Myocyte (in vitro differentiated cells): ENCODE measurements at places on chromosomes 12 and 14. TPM values are rescaled to one million over a fixed set of nuclear protein-coding genes. Genes with fewer than 3 reads are reported as not detected.

Gene NEUROD4
- not detected in 2 replicates for total RNA-seq

Gene GLIPR1L1
- total RNA-seq = not detected in 2 replicates

Gene TAS2R9
- total RNA-seq = not detected in 2 replicates

Gene CAND1
- 86.0 and 124 TPM in 2 replicates for total RNA-seq

Gene HHIPL1
- 0.32 and 0.36 TPM in 2 replicates for total RNA-seq

Gene SLC5A8
- total RNA-seq = not detected in 2 replicates

Gene MRPS35
- total RNA-seq = 68.7 and 79.4 TPM in 2 replicates

Gene TSHR
- total RNA-seq = not detected in 2 replicates

Gene KRT81
- total RNA-seq = 0.08 TPM in 1 of 2 replicates, not detected in the other

Gene CLEC1B
- not detected in 2 replicates for total RNA-seq

GRCh38 chr12:54159140-54159539 is 29.6 kb downstream of the SMUG1 start:
- DNase-seq = peak; percentile 33

GRCh38 chr14:52042371-52043289 is 26.2 kb downstream of the NID2 start:
- DNase-seq = no peak

DNA sequence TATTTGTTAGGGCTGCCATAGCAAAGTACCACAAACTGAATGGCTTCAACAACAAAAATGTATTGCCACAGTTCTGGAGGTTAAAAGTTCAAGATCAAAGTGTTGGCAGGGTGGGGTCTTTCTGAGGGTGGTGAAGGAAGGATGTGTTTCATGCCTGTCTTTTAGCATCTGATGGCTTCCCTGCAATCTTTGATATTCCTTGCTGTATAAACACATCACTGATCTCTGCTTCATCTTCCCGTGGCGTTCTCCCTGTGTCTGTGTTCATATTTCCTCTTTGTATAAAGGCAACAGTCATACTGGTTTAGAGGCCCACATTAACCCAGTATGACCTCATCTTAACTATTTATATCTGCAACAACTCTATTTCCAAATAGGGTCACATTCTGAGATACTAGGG is 167.5 kb downstream of the BTG1 start:
- DNase-seq = peak; percentile 48

DNA sequence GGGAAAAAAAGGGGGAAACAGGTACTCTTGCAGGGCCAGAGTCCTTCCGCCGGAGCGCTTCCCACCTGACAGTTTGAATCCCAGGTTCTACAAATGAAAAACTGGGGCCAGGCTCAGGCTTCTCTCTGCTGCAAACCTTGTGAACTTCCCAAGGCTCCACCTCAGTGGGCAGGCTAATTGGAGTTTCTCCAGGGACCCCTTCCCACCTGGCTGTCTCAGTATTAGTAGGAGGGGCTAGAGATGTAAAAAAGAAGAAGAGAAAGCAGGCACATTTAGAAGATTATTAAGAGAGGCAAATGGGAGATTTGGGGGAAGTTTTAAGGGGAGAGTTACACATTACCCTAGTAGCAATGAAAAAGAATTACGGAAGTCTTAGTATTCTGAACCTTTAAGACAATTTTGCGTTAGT is 20.0 kb upstream of the CLEC2D start:
- no peak for DNase-seq

DNA sequence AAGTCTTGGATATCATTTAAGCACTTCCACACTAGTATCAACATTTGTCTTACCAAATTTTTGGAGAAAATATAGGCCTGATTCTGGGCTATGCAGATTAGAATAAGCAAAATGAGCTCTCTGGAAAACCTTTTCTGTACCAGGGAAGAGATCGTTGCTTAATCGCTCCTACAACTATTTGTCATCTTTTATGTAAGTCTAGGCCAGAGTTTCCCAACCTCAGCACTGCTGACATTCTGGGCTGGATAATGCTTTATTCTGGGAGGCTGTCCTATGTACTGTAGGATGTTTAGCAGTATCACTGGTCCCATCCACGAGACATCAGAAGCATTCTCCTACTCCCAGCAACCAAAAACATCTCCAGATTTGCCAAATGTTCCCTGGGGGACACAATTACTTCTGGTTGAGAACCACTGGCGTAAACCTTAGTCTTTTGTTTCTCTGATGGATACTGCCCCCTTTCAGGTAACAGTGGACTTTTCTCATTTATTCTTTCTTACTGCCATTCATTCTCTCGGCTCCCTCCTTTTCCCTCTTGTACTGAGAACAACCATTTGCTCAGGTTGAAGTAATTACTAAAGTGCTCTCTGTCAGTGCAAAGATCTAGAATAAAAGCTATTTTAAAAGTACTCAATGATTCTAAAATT is 316.9 kb upstream of the E2F7 start:
- DNase-seq = no peak

GRCh38 chr12:43789941-43790340 is 16.2 kb downstream of the TWF1 start:
- DNase-seq = peak; percentile 15

GRCh38 chr12:130136509-130137039 is 25.7 kb upstream of the FZD10 start:
- DNase-seq = no peak

- DNase-seq = no peak
Measured at GRCh38 chr14:101954501-101954900, 9.9 kb upstream of the DYNC1H1 start.

DNA sequence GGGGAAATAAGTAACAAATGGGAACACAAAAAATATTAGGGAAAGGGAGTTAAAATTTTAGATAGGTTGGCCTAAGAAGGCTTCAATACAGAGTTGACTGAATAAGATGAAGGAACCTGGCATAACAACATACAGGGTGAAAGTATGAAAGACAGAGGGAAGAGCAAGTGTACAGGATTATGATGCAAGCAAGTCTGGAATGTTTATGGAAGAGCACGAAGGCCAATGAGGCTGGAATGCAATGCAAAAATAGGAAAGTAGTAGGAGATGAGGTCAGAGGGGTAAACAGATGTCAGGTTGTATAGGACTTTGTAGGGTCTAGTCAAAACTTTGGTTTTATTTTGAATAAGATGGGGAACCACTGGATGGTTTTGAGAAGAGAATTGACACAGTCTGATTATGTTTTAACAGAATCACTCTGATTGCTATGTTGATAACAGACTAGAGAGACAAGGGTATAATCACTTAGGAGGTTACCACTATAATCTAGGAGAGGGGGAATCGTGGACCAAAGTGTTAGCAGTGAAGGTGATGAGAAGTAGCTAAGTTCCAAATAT is 96.8 kb downstream of the OSBPL8 start:
- DNase-seq = no peak

DNA sequence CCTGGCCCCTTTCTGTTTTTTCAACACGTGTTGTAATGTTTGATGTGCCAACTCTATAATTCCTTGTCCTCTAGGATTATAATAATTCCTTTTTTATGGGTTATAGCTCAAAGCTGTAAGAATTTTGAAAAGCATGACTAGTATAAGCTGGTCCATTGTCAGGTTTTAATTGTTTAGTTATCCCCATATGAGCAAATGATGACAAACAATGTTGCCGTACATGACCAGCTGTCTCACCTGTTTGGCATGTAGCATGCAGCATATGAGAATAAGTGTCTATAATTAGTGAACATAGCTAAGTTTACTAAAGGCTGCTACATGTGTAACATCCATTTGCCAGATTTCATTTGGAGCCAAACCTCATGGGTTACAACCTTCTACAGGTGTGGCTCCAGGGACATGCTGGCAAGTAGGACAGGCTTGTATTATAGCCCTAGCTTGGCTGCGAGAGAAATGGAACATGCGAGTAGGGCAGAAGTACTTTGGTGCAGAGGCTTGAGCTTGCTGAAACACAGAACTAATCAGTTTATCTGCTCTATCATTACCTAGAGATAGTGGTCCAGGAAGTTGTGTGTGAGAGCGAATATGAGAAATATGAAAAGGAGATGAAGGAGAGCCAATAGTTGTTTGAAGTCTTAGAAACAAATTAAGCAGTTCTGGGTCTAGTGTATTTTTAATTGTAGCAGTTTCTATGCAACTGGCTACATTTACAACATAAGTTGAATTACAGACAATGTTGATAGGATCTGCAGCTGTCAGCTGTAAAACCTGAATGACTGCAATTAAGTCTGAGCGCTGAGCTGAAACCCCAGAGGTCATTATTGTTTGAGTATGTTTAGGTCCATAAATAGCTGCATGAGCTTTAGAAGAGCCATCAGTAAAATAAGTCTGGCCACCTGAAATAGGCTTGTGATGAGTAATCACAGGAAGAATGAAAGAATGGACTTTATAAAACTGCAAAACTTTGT is 22.6 kb upstream of the MAPKAPK5 start:
- DNase-seq = peak; percentile 8

- peak; percentile 87 for DNase-seq
Measured at GRCh38 chr12:58425481-58426392, 484.4 kb downstream of the ATP23 start.

DNA sequence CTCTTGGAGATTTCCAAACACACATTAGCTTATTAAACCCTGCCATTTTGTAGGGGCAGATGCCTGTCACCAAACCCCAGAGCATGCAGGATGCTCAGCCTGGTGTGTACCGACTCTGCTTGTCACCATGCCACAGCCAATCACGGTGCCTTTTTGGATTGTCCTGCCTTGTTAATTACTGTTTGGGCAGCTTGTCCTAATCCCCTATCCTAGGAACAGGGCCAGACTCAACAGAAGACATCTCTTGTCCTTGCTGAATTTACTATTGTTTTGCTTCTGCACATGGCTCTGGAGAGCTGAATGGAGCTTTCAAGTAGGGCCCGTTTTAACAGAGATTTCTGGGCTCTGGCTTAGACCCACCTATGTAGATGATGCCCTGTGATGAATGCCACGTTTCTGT is 388.5 kb downstream of the AACS start:
- DNase-seq = no peak

- DNase-seq = peak; percentile 92
Measured at GRCh38 chr12:65602610-65603295, 221.5 kb upstream of the HMGA2 start.

- DNase-seq = no peak
Measured at GRCh38 chr14:63782683-63783389, 55.0 kb upstream of the SGPP1 start.

DNA sequence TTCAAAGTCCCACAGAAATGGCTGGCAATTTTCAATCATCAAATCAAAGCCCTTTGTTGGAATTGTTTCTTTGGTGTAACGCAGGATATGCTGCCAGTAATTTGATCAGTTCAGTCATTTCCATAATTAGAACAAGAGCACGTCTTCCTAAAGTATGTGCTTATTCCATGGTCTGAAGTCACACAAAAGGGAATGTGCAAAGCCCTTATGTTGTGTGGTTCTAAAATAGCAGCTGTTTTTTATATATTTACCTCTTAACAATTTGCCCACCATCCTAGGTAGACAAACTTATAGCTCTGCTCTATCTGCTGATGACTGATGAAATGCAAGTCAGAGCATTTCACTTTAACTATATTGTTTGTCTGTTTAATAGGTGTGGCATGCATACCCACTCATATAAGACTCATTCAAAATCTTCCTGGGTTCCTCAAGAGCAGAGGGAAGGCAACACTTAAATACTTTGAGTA is 176.1 kb upstream of the SLC38A2 start:
- peak; percentile 91 for DNase-seq

DNA sequence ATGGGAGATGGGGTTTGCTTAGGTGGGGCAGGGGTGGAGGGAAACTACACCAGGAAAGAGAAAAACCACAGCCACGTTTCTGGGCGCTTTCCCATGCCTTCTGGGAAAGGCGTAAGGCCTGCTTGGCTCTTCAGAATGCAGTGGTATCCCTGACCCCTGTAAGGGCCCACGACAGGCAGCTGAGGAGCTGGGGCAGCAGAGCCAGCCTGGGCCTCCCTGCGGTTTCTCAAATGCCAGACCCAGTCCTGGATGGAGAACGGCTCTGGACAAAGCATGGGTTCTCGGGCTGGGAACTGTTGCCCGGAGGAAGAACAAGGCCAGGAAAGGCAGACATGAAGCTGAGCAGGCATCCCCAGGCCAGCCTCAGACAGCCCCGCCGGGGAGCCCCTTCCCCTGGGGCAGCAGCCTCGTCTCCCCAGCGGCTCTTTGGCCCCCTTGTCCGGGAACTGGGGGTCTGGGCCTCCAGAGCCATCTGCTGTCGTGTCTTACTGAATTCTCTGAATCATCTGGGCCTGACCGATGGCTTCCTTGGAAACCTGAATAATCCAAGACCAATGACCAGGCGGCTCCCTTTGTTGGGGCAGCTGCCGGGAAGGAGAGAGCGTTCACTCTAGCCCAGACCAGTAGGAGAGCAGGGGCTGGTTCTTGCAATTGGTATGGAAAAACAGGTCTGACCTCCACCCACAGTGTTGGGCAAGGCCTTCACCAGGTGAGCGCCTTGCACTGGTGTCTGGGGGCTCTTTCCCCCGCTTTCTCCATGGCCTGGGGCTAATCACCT is 64.0 kb upstream of the RIN3 start:
- no peak for DNase-seq

- DNase-seq = no peak
Measured at GRCh38 chr12:9642606-9643265, 26.8 kb upstream of the CLEC2D start.

DNA sequence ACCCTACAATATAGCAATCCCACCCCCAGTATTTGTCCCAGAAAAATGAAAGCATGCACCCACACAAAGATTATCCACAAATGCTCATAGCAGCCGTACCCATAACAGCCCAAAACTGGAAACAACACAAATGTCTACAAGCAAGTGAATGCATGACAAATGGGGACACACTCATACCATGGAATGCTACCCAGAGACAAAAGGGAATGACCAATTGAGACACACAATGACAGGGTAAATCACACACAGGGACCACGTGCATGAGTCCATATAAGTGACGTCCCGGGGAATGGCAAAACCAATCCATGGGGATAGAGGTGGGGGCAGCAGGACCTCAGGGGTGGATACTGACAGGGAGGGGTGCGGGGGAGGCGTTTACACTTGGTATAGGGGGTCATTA is 33.4 kb downstream of the SCARB1 start:
- no peak for DNase-seq

DNA sequence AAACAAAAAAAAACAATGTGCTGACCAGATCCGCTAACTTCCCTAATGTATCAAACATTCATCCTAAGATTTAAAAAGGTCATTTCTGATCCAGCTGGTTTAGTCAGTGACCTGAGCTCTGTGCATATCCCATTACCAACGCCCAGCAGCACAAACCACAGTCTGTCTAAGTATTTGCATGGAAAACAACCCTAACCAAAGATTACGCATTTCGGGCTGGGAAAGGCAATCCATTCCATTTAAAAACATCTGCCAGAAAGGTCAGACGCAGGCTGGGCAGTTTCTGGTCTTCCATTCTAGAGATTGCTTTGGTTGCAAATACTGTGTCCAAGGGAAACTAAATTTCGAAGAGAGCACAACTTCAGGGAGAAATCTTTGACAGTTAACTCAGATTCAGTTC is 234.9 kb downstream of the FLRT2 start:
- peak; percentile 32 for DNase-seq

DNA sequence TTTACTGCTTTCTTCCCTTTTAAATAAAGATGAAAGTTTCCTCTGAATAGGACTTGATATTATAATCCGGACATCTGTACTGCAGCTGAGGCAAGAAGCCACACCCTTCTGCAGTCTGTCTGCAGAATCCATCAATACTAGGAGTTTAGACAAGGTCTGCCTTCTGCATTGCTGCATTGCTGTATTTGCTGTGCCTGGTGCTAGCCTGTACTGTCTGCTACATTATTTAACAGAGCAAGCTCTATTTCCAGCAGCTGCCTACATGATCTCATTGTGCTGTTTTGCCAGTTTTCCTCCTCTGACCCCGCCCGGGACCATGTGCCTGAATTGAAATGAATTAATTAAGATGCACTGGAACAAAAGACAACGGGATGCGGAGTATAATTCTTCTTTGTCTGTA is 1.7 kb downstream of the TUBA1A start:
- peak; percentile 84 for DNase-seq
